Spleen (tissue), 13 donors: ENCODE measurements at places on chromosomes 7 and 10. TPM values are rescaled to one million over a fixed set of nuclear protein-coding genes. Genes with fewer than 3 reads are reported as not detected.

Gene BAMBI
- 10.6 TPM for total RNA-seq

Gene GRID2IP
- 1.0 TPM for total RNA-seq

Gene PNLIPRP3
- total RNA-seq, result not detected

Gene BICC1
- 3.4 TPM for total RNA-seq

Gene AGAP6
- 13.7 TPM for total RNA-seq

Gene CARD11
- 46.1 TPM for total RNA-seq

Gene NPFFR1
- 0.63 TPM for total RNA-seq

DNA sequence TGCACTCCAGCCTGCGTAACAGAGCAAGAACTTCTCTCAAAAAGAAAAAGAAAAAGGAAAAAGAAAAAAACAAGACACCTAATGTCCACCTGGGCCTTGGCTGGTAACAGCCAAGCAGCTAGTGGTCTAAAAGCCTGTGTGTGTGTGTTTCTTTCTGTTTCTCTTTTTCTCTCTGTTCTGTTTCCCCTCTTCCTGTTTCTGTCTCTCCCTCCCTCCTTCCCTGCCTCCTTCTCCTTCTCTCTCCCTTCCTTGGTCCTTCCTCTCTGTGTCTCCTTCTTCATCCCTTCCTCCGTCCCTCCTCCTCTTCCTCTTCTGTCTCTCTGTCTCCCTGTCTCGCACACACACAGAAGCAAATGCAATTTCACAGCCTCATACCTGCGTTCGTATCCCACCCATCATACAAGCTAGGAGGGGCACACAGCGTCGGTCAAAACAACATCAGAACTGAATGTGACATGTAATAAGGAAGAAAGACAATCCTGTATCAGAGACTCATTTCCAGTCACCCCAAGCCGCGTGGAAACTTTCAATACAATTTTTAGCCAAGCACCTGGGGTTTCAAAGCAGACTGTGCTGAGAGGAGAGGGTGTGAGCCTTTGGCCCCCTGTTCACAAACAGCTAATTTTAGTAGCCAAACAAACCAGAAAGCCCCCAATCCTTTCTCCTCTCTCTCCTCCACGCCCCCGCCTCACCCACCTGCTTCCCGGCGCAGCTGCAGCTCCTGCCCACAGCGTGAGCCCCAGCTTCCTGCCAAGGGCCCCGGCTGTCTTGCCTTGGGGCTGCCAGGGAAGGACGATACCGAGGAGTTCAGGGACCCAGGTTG is 50.2 kb upstream of the GNA12 start:
- H3K4me1 ChIP-seq, result peaks cover 15% of the 10 kb centered on the region
- peak; percentile 88 for DNase-seq
- H3K27ac ChIP-seq, result peak overlapping the region; percentile 27
- H3K27me3 ChIP-seq, result no peaks in the 10 kb centered on the region
- H3K36me3 ChIP-seq, result no peaks in the 10 kb centered on the region

DNA sequence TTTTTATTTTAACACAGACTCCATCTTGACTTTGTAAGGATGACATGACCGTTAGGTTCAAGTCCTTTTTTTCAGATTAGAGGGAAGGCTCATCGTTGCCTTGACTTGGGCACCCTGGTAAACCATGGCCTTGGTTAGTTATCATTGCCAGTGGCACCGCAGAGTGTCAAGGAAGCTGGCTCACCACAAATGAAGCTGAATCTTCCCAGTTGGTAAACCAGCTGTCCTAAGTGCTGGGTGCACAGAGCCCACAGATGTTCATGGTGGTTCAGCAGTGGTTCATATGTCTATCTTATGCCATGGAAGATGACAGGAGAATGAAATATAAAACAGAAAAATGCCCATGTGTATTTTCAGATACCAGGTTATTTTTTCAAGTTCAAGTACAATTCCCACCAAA is 273.6 kb downstream of the PLXDC2 start:
- no peaks in the 10 kb centered on the region for H3K27me3 ChIP-seq
- no peak for DNase-seq
- H3K4me1 ChIP-seq, result no peaks in the 10 kb centered on the region
- no peak overlapping the region for H3K4me3 ChIP-seq

- no peak overlapping the region for H3K27ac ChIP-seq
- DNase-seq, result no peak
- H3K36me3 ChIP-seq, result no peaks in the 10 kb centered on the region
- H3K4me3 ChIP-seq, result no peak overlapping the region
- no peaks in the 10 kb centered on the region for H3K4me1 ChIP-seq
Measured at GRCh38 chr7:76191783-76192240, 9.9 kb upstream of the SRRM3 start.

GRCh38 chr7:72159911-72160310 is 252.2 kb downstream of the CALN1 start:
- H3K4me1 ChIP-seq, result no peaks in the 10 kb centered on the region
- no peaks in the 10 kb centered on the region for H3K27me3 ChIP-seq
- H3K36me3 ChIP-seq, result no peaks in the 10 kb centered on the region
- no peak overlapping the region for H3K4me3 ChIP-seq
- H3K27ac ChIP-seq, result no peak overlapping the region

DNA sequence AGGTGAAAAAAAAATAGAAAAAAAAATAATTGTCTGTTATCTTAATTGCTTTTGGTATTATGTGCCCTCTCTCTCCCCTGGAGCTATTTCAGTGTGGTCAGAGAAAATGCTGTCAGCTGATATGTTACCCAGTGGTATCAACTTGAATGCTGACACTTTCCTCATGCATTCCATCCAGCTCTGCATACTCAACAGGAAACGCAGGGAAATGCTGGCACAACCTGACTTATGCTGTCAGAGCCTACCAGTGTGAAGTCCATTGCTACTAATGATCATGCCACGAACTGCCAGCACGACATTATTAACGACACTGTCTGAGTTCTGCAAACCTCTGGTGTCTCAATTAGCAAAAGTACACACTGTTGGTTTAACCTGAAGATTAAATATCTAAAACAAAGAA is 182.8 kb downstream of the ZWINT start:
- no peak overlapping the region for H3K4me3 ChIP-seq
- H3K4me1 ChIP-seq, result no peaks in the 10 kb centered on the region
- no peaks in the 10 kb centered on the region for H3K36me3 ChIP-seq

DNA sequence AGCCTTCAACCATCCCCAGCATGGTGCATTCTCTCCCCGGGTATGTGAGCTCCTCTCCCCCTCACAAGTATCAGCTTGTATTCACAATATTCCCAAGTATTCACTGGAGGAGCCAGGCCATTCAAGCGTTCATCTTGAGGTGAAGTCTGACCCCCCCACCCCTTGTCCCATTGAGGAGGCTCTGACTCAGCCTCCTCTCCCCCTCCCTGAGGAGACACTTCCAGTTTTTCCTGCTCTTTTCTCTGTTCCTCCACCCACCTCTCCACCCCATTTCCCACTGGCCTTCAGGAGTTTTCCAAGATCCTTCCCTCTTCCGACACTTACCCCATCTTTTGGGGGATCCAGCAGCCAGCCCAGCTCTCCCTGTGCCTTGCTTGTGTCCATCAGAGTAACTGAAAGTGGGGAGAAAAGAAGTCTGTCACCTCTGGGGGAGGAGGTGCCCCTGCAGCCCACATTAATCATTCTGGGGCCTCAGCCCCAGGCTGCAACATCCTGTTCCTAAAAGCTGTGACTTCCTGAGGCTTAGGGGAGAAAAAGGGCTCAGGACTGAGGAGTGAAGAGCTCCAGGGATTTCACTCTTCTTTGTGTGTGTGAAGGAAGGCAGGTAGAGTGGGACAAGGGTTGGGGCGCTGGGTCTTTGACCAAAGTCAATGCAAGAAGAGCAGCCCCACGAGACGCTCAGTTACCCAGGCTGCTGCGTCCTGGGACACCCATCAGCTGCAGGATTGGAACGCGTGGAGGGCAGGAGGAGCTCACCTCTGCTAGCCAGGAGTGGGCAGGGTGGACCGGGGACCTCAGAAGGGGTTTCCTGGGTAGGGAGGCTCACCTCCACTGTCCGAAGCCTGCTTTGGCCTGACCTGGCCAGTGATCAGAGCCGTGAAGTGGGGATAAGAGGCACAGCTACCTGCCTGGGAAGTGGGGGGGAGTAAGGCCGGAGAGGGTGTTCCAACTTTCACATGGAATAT is 1.1 kb downstream of the EPHA1 start:
- H3K27me3 ChIP-seq, result no peaks in the 10 kb centered on the region
- no peaks in the 10 kb centered on the region for H3K36me3 ChIP-seq
- peak overlapping the region; percentile 18 for H3K4me3 ChIP-seq
- no peak for DNase-seq
- no peak overlapping the region for H3K27ac ChIP-seq
- H3K4me1 ChIP-seq, result peaks cover 13% of the 10 kb centered on the region

DNA sequence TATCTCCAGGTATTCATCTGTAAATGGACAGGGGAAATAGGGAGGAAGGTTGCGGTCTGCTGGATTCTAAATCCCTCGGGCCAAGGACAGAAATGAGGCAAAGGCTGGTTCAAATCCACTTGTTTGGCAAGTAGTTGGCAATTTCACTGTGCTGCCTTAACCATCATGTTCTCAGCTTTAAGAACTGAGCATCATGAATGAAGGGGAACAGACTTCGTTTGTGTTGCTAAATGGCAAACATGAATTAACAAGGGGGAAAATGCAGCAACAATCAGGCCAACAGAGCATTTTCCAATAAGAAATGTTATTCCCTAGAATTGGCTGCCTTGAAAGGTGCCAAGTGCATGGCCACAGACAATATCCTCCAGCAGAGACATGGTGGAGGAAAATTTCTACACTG is 36.9 kb downstream of the PARD3 start:
- peaks cover 3% of the 10 kb centered on the region for H3K27me3 ChIP-seq
- H3K4me1 ChIP-seq, result peaks cover 25% of the 10 kb centered on the region
- no peak for DNase-seq
- no peak overlapping the region for H3K4me3 ChIP-seq
- no peak overlapping the region for H3K27ac ChIP-seq

GRCh38 chr7:108094346-108094745 is 35.8 kb downstream of the LAMB4 start:
- no peaks in the 10 kb centered on the region for H3K36me3 ChIP-seq
- peaks cover 6% of the 10 kb centered on the region for H3K27me3 ChIP-seq
- H3K27ac ChIP-seq, result no peak overlapping the region
- peaks cover 12% of the 10 kb centered on the region for H3K4me1 ChIP-seq
- DNase-seq, result no peak

GRCh38 chr7:54242776-54243175 is 299.4 kb upstream of the VSTM2A start:
- no peaks in the 10 kb centered on the region for H3K27me3 ChIP-seq
- no peak overlapping the region for H3K4me3 ChIP-seq
- H3K36me3 ChIP-seq, result no peaks in the 10 kb centered on the region
- H3K4me1 ChIP-seq, result no peaks in the 10 kb centered on the region
- DNase-seq, result no peak
- H3K27ac ChIP-seq, result no peak overlapping the region

- H3K4me3 ChIP-seq, result no peak overlapping the region
- H3K4me1 ChIP-seq, result no peaks in the 10 kb centered on the region
- H3K27me3 ChIP-seq, result no peaks in the 10 kb centered on the region
- no peak overlapping the region for H3K27ac ChIP-seq
Measured at GRCh38 chr7:94028768-94029167, 24.6 kb upstream of the BET1 start.

GRCh38 chr7:105587909-105588635 is 6.8 kb upstream of the EFCAB10 start:
- no peak for DNase-seq
- H3K4me3 ChIP-seq, result no peak overlapping the region
- H3K4me1 ChIP-seq, result no peaks in the 10 kb centered on the region
- H3K36me3 ChIP-seq, result no peaks in the 10 kb centered on the region
- no peak overlapping the region for H3K27ac ChIP-seq

DNA sequence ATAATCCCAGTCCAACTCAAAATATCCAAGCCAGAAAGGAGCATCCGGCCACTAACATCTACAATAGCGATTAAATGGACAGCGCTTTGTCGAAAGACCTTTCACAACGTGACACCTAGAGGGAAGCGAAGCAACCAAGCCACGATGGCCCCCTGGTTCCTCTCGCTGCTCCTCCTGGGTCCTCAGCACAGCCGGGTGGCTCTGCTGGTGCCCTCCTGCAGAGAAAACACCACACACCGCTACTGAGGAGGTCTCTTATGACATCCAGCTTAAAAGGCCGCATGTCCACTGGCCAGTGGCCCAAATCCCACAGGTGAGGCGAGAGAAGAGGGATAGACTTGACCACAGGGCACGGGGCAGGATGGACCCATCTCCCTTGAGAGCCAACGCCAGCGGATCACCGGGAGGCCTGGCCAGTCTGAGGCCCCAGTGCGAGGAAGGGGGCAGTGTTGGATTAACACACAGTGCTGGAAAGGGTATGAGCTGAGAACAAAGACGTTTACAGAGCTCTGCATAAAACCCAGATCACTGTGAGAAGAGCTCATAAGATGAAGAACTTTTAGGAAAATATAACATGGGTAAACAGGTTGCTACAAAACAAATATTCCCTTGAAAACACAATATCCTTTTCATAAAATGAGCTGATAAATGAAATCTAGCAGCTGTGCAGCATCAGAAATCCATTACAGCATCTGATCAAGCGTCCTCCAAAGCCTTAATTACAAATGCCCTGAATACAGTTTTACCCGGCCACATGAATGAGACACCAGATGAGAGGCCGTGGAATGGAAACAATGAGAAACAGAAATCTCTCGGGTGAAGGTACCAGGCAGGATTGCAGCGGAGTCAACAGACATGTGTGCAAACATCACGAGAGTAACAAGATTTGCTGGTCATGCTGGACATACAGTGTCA is 236.7 kb downstream of the DIP2C start:
- H3K4me3 ChIP-seq, result no peak overlapping the region
- no peak overlapping the region for H3K27ac ChIP-seq
- peak; percentile 49 for DNase-seq
- H3K36me3 ChIP-seq, result no peaks in the 10 kb centered on the region
- peaks cover 20% of the 10 kb centered on the region for H3K4me1 ChIP-seq

DNA sequence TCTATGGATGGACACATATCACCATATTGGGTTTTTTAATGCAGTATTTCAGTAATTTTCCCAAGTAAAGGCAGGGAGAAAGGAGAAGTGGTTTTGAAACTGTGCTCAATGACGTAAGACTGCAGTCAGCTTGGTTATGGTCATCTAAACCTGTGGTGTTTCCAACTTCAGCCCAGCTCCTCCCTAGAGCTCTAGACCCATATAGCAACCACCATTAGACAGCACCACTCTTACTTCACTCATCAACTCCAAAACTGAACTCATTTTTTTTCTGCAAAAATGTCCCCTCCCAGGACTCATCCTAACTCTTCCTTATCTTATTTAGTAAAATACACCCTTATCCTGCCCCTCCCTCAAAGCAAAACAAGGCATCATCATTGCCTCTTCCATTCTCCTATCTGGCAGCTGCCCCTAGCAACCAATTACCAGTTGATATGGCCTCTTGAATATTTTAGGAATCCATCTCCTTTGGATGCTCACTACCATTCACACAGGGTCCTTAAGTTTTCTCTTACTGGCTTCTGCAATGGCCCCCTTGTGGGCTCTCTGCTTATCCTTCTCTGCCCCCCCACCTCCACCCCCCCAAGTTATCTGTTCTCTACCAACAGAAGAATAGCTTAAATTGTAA is 1.5 kb upstream of the RALA start:
- H3K27me3 ChIP-seq, result no peaks in the 10 kb centered on the region
- no peak overlapping the region for H3K4me3 ChIP-seq
- DNase-seq, result no peak
- no peaks in the 10 kb centered on the region for H3K36me3 ChIP-seq
- peaks cover 44% of the 10 kb centered on the region for H3K4me1 ChIP-seq
- H3K27ac ChIP-seq, result no peak overlapping the region

GRCh38 chr10:22629852-22630233 is 84.5 kb downstream of the PIP4K2A start:
- H3K4me3 ChIP-seq, result no peak overlapping the region
- H3K36me3 ChIP-seq, result no peaks in the 10 kb centered on the region
- H3K4me1 ChIP-seq, result peaks cover 65% of the 10 kb centered on the region
- DNase-seq, result no peak
- peak overlapping the region; percentile 88 for H3K27ac ChIP-seq

- DNase-seq, result no peak
- no peak overlapping the region for H3K27ac ChIP-seq
- H3K4me3 ChIP-seq, result no peak overlapping the region
- H3K36me3 ChIP-seq, result no peaks in the 10 kb centered on the region
Measured at GRCh38 chr10:109029870-109030269, 893.4 kb downstream of the XPNPEP1 start.
